Omental fat pad (tissue), 4 donors: ENCODE measurements at places on chromosomes 3 and 15. TPM values are rescaled to one million over a fixed set of nuclear protein-coding genes. Genes with fewer than 3 reads are reported as not detected.

Gene RLBP1
- total RNA-seq: not detected

Gene INKA1
- total RNA-seq: 0.84 TPM

Gene COX17
- total RNA-seq: 22.1 TPM

Gene C3orf85
- total RNA-seq: not detected

Gene SEMA3F
- total RNA-seq: 37.7 TPM

Gene RARRES1
- total RNA-seq: 489 TPM

Gene IGSF10
- total RNA-seq: 7.0 TPM

Gene RMDN3
- total RNA-seq: 50.8 TPM

DNA sequence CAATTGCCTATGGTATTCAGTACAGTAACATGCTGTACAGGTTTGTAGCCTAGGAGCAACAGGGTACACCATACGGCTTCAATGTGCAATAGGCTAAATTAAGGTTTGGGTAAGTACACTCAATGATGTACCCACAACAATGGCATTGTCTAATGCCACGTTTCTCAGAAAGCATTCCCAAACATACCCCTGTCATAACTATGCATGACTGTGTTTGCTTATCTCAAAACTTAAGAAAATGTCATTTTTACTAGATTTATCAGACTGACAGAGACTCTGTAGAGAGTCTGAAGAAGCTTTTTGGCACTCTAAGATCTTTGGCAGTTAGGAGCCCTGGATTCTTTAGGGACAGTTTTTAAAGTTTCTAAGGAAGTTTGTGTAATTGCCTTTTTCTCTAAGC, 59.9 kb downstream of the MECOM start:
- DNase-seq: no peak

DNA sequence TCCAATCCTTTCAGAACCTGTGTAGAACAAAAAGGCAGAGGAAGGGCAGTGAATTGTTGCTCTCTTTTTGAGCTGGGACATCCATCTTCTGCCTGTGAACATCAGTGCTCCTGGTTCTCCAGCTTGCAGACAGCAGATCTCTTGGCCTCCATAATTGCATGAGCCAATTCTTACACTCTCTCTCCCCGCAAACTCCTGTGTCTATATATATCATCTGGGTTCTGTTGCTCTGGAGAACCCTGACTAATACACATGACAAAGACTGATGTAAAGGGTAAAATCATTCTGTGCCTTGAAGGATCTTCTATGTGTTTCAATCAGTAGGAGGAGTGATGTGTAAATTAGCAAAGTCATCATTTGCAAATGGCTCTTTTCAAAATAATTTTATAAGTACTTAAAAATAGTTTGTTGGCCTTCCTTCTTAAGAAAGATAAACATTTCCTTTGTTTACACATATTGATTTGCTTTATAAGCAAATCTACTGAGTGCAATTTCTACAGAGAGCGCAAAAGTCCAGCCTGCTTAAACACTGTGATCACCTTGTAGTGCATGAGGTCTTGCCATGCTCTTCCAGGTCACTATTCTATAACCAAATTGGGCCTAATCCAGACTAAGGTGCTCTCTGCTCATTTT, 154.9 kb upstream of the ANKRD28 start:
- DNase-seq: no peak

DNA sequence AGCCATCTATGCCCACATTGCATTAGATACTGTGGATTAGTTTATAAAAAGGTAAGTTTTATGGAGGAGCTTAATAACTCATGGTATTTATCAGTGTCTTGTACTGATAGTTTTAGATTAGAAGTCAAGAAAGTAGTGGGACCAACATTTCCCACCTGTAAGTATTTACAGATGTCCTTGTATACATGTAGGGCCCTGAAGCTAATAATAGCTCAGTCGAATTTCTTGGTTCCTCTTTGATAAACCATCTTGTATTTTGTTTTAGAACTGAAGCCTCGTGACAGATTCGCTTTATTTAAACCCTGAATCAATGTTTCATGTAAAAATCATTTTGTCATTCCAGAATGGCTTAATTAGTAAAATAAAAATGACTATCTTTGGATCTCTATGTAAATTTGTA, 73.4 kb downstream of the CRYBG3 start:
- DNase-seq: no peak

- DNase-seq: no peak
These were observed 165.0 kb downstream of the STXBP5L start for GRCh38 chr3:121073011-121073410.

DNA sequence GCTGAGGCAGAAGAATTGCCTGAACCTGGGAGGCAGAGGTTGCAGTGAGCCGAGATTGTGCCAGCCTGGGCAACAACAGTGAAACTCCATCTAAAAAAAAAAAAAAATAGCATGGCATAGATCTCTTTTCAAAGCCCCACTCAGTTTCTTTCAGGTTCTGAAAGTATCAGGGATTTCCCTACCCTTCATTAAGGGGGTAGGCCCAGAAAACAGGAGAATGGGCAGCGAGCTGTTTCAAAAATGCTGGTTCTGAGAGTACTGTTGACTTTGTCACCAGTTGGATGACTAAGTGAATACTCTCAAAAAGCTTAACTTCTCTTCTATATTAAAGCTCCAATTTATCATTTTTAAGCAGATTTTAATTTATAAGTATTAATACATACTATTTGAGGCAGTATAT, 72.8 kb downstream of the ARHGAP31 start:
- no peak for DNase-seq

- DNase-seq: no peak
These were observed 1537.0 kb downstream of the OTOL1 start for GRCh38 chr3:163033652-163034051.

DNA sequence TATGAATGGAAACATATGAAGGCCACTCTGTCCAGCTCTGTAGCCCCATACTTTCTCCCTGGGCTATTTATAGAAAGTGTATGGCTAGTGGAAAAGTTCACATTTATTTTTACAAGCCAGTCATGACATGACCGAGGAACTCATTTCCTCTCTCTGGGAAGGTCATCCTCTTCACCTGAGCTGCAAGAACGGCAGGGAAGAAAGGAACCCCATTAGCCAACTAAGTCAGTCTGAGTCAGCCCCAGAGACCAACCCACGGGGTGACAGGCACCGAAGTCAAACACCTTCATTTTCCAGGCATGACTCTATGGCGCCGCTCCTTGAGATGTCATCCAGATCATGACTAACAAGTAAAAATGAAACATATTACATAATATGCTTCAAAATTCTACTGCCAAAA, 4.8 kb downstream of the PAQR9 start:
- DNase-seq: no peak

DNA sequence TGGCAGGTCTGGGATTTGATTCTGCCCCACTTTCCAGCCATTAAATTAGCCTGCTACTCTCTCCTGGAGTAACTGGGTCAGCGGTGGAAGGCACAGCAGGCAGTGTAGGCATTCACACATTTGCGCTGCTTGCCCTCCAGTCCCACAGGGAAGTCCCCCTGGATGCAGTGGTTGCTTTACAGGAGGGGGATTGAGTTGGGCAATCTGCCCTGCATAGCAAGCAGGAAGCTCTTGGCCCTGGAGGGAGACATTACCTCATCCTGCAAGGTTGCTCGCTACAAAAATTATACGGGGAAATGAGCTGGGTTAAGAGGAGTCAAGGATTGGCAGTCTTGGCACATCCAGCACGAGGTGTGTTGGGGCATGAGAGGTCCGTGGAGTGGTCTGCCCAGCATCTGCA, 14.8 kb downstream of the MCM2 start:
- DNase-seq: no peak

- no peak for DNase-seq
These were observed at the start of gene FSD2 for GRCh38 chr15:82805994-82806406. Gene FSD2 (minus strand): TSS chr15:82806069. CDS start chr15:82787390, 18,679 bp downstream.

- no peak for DNase-seq
These were observed 687 bp downstream of the ALDH1A3 start for GRCh38 chr15:100880139-100880896.

DNA sequence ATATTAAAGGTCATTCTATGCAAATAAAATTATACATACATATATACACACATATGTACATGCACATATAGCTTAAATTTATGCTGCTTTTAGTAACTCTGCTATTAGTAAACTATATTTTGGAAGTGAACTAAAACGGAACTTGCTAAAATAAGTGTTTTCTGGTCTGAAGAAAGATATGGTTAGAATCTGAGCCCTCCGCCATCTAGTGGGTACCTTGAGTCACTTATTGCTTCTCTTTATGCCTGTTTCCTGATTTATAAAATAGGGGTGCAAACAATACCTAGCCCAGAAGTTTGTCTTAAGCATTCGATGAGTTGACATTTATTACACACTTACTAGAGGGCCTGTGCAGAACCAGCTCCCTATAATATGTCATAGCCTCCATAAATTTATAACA, 255.7 kb downstream of the CNTN6 start:
- DNase-seq: no peak

- no peak for DNase-seq
These were observed 290.4 kb downstream of the FAM43A start for GRCh38 chr3:194976049-194976451.

DNA sequence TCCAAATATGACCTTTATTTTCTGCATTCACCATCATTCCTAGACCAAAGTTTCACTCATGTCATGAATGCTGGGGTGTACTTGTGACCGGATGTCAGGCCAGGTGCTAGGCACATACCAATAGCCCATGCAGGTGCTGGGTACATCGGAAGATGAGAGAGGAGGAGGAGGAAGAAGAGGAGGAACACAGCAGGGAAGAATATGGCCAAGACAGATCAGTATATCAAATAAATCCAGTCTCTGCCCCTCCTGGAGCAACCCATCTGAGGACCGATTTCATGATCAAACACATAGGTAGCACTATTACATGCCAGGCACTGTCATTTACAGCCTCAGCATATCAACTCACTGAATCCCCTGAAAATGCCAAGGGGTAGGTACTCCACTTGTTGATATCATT, 3.0 kb upstream of the WNT7A start:
- no peak for DNase-seq

GRCh38 chr15:89513284-89513683, 16.9 kb upstream of the RHCG start:
- DNase-seq: no peak

DNA sequence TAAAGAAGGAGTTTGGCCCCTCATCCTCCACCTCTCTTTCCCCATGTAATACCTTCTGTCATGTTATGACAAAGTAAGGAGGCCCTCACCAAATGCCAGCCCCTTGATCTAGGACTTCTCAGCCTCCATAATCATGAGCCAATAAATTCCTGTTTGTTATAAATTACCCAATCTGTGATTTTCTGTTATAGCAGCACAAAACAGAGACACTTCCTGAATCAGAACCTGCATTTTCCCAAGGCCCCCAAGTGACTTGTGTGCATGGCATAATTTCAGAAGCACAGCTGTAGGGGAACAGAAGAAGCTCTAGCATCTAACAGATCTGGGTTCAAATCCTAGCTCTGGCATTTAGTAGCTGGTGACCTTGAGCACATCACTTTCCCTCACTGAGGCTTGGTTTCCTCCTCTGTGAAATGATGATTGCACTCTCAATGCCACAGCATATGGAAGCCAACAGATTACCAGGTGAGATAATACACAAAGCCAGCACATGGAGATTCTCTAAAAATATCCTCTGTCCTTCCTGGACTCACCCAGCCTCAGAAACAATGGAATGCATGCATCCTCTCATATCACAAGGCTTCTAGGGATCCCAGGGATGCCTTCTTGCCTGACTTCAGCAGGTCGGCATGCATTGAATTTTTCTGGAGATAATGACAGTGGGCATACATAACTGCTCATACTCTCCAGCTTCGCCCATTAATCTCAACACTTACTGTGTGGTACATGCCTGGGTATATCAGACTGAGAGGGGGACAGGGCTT, 26.3 kb downstream of the TLNRD1 start:
- DNase-seq: no peak

GRCh38 chr3:32842531-32842931, 24.7 kb downstream of the TRIM71 start:
- no peak for DNase-seq

- DNase-seq: no peak
These were observed 48.7 kb upstream of the NR2E3 start for GRCh38 chr15:71761649-71762048.

- DNase-seq: no peak
These were observed 31.5 kb downstream of the CRTAP start for GRCh38 chr3:33145221-33145900.

DNA sequence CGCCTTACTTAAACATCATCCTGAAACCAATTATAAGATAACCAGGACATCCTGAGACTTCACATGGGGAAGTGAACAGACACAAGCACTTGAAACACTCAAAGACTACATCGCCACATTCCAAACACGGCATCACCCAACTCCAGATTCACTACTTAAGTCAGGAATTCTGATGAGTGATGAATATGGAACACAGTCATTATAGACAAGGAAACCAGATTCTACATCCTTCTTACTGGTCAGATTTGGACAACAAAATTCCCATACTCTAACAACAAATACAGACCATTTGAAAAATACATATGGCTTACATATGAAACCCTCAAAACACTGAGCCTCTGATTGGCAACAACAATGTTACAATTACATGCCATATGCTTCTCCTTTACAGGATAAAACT, 13.1 kb upstream of the RBSN start:
- no peak for DNase-seq

DNA sequence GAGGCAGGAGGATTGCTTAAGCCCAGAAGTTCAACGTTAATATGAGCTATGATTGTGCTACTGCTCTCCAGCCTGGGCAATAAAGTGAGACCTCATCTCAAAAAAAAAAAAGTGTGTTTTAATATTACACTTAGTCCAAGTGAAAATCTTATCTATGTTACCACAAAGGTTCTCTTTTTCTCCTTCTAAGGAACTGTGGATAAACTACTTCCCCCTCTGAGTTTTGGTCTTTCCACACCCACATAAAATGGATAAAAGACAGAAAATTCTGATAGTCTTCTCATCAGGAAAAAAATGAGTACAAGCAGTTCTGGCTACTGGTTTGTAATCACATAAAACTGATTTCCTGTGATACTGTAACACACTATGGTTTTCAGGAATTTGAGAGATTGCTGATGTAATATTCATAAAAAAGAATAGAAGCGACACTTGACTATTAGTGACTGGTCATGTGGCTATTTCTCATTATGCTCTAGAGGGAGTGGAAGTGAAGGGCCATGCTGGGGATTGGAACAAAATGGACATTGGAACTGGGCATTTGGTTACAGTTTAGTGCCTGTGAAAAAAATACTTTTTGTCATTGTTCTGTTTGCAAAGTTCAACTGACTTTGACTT, 68.2 kb downstream of the RYR3 start:
- DNase-seq: no peak

DNA sequence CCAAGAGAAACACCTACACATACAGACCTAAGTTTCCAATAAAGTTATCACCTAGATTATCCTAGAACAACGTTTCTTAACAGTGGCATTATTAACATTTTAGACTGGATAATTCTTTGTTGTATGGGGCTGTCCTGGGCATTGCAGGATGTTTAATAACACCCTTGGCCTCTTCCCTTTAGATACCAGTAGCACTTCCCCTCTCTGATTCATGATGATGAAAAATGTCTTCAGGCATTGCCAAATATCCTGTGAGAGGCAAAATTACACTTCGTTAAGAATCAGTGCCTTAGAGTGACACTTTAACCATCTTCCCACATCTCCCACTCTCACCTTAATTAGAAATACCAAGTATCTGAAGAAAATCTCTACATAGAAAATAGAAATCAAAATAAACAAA, 352.6 kb downstream of the CGGBP1 start:
- no peak for DNase-seq

GRCh38 chr3:30353711-30354467, 252.5 kb upstream of the TGFBR2 start:
- no peak for DNase-seq

- no peak for DNase-seq
These were observed 308.2 kb upstream of the ADAMTS9 start for GRCh38 chr3:64995857-64996551.

- no peak for DNase-seq
These were observed 12.8 kb downstream of the SYNM start for GRCh38 chr15:99117563-99118257.
